ENCODE measurements at places on chromosomes 7 and 10.

DNA sequence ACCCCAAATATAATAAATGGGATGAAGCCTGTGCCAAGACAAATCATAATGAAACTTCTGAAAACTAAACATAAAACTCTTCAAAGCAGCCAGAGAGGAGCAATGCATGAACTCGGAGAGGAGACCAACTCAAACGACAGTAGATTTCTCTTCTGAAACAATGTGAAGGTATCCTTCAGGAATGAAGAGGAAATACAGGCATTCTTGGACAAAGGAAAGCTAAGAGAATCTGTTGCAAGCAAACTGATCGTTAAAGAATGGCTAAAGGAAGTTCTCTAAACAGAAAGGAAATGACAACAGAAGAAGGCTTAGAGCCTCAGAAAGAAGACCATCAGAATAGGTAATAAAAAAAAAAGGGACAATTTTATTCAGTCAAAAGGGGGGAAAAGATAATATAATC, 6.6 kb downstream of the GNA12 start:
- no peak for DNase-seq

DNA sequence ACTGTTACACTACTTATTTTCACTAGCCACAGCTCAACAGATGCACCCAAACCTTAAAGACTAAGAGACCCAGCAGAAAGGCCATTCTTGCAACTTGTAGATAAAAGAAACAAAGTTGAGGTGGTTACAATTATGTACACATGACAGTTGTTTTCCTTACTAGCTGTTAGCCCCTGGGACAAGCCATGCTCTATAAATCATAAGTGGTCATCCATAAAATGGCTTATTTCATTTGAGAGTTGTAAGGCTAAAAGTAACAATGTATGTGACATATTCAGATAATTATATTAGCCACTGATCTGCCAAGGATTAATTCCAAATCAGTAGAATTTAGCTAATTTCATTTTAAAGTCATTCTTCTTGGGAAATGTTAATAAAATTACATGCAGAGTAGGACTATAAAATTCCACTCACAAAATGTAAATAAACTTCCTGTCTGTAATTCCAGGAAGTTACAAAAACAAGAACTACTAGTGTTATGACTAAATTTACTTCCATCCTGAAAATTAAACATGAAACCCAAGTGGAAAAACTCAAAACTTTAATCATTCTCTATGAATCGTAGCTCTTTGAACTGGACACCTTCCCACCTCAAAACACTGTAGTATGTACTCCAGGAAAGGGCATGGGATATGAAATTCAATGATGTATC, 13.3 kb downstream of the SLC37A3 start:
- no peak for DNase-seq

- no peak for DNase-seq
Measured at GRCh38 chr10:96696845-96697425, 23.4 kb downstream of the PIK3AP1 start.

DNA sequence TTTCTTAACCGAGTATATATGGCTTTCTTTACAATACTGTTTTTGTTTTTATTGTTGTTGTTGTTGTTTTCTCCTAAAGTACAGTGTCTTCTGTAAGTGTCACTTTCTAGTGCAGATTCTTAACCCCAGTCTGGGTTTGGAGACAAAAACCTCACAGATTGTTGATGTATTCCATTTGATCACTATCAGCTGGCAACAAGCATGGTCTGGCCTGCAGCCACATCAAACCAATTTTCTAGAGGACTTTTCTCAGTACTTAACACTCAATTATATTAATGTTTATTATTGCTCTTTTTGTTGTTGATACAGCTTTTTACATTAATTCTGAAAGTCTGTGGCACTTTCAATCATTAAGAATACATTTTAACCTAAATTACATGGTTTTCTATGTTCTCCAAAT, 17.1 kb downstream of the LRRN3 start:
- no peak for DNase-seq

DNA sequence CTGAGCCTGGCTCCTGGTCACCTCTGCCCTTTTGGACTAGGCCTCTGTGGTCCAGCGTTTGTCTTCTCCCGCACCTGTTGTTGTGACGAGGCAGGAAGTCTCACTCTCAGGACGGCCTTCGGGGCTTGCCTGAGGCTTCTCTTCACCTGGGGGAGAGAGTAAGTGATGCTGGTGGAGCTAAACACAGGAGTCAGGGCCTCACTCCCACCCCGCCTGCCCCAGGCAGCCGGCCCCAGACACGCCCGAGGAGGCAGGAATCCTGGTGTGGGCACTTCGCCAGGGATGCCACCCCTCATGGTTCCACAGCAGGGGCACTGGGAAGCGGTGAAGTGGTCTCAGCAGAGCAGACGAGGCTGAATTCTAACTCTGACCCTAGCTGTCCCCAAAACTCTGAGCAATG, 42.4 kb downstream of the IL2RA start:
- DNase-seq: no peak

DNA sequence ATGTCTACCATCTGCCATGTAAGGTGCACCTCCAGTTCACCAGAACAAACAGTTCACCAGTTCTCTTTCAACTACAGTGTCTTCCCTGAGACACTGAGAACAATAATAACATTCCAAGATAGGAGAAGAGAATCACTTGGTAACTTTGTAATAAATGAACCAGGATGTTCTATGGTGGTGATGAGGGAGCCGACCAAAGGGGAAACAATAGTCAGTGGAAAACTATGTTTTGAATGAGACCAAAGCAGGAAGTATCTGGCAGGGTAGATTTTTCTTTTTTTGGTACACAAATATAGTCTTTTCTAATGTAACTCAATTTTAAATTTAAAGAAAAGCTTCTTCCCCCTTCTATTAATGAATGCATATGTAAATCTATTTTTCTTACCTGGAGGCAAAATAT, 20.0 kb downstream of the HYAL4 start:
- DNase-seq: no peak

DNA sequence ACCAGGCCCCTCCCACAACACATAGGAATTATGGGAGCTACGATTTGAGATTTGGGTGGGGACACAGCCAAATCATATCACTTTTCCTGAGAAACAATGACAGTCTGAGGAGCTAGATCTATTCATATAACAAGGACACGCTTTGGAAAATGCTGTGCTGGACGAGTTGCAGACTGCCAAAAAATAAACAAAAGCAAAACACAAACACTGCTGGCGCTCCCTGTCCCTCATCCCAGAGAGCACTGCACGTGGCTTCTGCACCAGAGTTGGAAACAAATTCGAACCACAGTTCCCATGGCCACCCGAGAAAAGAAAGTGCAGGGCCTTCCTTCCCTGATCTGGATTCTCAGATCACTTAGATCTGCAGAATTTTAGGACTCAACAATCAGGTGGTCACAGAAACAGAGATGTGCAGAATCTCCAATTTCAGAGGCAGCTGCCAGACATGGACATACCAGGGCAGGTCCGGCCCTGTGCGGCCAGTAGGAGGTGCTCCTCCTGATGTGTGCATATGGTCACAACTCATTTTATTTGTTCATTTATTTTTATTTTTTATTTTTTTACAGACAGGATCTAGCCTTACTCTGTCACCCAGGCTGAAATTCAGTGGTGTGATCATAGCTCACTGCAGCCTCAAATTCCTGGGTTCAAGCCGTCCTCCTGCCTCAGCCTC, 35.2 kb upstream of the ECHDC3 start:
- no peak for DNase-seq

DNA sequence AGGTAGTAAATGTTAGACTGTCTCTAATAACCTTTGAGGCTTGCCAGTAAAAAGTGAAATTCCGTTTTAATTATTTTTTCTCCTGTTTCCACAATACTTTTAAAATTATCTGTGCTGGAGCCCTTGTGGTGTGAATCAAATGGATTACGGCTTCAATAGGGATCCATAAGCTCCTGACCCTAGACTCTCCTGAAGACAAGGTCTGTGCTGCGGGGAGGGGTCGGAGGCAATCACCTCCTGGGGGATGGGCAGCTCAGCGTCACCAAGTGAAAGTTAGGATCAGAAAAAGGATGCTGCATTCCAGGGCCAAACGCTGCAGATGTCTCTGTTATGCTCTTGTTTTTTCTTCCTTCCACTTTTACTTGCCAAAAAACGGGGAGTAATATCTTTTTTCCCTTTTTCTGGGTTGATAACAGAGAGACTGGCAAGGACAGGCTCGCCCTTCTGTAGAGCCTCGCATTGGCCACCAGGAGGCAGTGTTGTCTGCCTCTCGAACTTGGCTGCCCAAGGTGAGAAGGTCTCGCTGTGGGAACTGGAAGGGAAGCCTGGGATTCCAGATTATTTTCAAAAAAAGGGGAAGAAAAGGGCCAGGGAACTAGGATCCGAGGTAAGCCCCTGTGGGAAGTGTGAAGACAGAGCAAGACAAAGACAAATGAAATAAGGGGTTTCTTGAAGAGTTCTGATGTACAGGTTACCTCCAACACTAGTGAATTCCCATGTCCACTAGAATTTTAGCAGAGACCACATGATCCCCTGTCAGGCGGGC, 621.9 kb downstream of the ACTR3B start:
- peak; percentile 37 for DNase-seq

- DNase-seq: no peak
Measured at GRCh38 chr7:70346844-70347462, 748.7 kb downstream of the AUTS2 start.

DNA sequence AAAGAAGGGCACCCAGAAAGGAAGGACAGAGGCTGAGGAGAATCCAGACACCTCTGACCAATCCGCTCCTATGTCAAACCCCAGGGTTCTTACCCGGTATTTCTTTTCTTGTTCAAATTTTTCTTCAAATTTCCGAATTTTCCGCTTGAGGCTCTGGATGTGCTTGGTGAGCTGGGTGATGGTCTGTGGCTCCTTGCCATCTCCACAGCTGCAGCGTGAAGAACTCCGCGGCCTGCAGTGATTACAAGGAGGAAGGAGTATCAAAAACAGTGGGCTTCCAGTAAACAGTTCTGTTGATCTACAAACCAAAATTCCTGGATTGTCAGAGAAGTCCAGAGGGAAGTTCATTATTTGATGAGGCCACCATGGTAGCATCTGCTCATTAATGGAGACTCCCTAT, 92.0 kb downstream of the PHYHIPL start:
- DNase-seq: no peak

GRCh38 chr7:158019726-158020705, 567.6 kb downstream of the PTPRN2 start:
- DNase-seq: no peak

- no peak for DNase-seq
Measured at GRCh38 chr7:27112955-27113949, 10.8 kb upstream of the HOXA2 start.

DNA sequence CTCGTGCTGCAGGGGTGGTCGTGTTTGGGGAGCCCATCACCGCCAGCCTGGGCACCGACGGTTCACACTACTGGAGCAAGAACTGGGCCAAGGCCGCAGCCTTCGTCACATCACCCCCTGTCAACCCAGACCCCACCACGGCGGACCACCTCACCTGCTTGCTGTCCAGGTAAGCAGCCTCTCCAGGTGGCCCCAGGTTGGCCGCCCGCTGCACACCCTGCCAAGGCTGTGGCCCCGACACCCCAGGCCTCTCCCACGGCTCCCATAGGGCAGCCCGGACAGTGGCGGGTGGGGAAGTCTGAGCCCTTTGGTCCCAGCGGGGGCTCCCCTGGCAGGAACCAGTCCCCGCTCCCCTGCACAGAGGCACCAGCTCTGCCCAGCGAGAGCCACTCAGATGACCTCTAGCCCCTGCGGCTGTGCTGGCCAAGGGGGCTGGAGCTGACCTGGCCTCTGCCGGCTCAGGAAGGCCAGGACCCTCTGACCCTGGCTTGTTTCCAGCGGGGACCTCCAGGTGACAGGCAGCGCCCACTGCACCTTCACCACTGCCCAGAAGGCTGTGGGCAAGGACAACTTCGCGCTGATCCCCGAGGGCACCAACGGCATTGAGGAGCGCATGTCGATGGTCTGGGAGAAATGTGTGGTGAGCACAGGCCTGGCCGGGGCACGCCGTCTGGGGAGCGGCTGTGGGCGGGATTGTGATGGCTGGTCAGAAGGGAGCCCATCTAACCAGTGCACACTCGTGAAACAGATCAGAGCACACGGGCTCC, 13.8 kb downstream of the DPYSL4 start:
- no peak for DNase-seq

DNA sequence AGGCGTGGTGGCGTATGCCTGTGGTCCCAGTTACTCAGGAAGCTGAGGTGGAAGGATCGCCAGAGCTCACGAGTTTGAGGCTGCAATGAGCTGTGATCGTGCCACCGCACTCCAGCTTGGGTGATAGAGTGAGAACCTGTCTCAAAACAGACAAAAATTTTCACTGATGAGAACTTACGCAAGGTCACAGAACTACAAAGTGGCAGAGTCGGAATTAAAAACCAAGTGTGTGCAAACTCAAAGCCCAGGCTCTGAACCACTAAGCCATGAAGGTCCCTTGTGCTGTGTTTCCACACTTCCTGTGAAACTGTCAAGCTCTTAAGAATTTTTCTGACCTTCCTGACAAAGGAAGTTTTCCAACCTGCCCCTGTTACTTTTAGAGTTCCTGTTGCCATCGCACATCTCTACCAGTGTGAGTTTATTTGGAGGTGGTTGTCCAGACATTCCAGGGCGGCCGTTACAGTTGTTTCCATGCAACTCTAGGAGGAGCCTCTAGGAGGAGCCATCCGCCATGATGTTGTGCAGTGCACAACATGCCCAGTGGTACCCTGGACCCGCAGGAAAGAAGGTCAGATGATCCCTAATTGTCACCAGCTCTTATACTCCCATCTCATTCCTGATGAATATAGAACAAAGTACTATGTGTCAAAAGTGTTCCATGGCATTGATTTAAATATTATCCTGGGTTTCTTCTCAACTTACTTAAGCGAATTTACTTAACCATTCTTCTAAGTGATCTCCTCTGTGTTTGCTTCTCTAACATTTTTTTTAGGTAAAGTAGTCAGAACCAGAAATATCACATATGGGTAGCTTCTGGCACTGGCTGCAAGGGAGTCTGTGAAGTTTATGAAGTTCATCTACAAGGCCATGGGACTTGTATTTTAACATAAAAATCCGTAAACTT, 49.0 kb upstream of the LYZL1 start:
- DNase-seq: no peak

GRCh38 chr10:51640120-51640819, 59.1 kb downstream of the CSTF2T start:
- peak; percentile 19 for DNase-seq

GRCh38 chr7:102216573-102217314, 69.9 kb upstream of the SH2B2 start:
- peak; percentile 4 for DNase-seq

GRCh38 chr10:125214283-125214570, 53.9 kb upstream of the CTBP2 start:
- DNase-seq: no peak

Data from common myeloid progenitor, CD34-positive (primary cell).